ENCODE measurements at places on chromosomes 7 and 10.

GRCh38 chr7:123864012-123864411 lies 19.0 kb downstream of the HYAL4 start:
- DNase-seq, result no peak

DNA sequence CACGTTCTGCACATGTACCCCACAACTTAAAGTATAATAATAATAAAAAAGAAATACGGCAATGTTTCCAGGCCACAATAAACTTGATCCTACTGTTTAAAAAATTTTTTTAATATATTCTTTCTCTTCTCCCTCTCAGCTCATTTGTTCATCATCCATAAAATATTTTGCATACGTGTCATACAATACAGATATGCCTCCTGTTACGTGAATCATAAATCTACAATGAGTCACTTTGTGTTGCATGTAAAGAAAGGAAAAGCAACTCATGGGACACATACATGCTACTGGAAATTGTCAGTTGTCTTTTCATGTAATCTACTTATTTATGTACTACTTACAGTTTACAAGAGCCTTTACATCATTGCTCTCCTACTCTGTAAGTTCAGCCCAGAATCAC lies 1.1 kb upstream of the TECTB start:
- DNase-seq, result no peak

DNA sequence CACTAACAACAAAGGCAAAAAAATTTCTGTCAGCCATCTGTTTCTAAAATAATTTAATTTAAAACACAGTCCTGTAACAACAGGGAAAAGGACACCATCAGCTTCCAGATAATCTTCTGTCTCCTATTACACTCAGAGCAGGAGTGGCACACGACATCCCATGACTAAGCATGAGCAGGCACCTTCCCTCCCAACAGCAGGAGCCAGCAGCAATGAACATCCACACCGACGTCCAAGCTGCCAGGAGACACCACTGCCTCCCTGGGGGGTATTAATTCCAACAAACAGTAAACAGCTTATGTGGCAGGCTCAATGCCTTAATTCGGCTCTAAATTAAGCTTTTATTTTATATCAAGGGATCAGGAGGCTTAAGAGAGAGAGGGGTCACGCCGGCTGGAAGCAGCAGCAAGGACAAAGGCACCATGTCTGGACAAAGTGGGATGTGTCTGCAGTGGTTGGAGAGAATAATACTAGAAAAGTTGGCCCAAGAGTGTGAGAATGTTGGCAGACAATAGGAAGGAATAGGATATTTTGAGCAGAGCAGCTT lies 45.7 kb downstream of the KIAA1549 start:
- DNase-seq, result peak; percentile 76

- DNase-seq, result no peak
Observed at GRCh38 chr7:132793474-132793873, 217.2 kb upstream of the PLXNA4 start.

- no peak for DNase-seq
Observed at GRCh38 chr7:67393903-67394302, 397.3 kb downstream of the TYW1 start.

GRCh38 chr10:31554556-31554955 lies 235.5 kb downstream of the ZEB1 start:
- DNase-seq, result peak; percentile 86

- DNase-seq, result peak; percentile 59
Observed at GRCh38 chr7:100675581-100676350, 2.2 kb downstream of the GNB2 start.

DNA sequence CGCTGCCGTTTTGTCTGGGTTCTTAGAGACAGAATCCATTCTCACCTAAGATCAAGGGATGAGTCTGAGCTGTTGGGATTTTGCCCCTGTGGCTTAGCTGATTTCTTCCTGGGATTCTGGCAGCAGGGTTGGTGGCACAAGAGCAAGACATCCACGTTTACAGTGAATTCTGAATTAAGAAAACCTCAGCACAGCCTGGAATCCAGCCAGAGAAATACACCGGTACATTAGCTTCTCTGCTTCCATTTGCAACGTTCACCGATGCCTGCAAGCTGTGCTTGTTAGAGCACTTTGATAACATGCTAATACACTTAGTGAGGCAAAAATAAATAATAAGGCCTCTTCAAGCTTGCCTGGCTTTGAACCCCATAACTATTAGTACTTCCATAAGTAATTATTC lies 569.8 kb downstream of the CALN1 start:
- DNase-seq, result no peak

DNA sequence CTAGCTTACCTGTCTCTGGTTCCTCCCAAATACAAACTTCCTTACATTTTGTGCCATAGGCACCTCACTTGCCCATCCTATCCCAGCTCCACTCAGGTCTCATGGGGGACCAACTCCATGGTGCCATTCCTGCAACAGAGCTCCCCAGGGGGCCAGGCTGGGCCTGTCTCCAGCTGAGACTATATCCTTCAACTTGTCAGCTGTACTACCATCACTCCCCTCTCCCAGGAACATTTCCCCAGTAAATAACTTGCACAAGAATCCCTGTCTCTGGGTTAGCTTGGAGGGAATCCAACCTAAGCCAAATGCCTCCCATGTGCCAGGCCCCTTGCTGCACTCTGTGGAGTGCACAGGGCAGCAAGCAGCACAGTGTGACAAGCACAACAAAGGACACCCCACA lies 33.2 kb downstream of the FRMPD2 start:
- no peak for DNase-seq

DNA sequence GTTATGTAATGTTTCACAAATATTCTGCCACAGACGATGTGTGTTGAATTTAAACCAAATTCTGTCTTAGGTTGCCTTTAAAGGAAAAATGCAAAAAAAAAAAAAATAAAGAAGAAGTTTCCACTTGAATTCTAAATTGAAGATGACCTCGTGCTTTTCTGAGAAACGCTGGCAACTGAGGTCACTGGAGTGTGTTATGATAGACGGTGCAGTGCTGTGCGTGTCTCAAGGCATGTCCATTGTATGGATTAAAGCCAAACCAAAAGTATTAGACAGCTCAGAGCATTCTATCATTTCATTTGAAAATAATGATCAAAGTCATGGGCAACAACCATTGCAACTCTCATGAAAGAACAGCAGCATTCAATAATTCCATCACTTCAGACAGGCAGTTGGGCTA lies 483.9 kb downstream of the GRM8 start:
- no peak for DNase-seq

GRCh38 chr10:43623351-43623750 lies 17.1 kb downstream of the ZNF485 start:
- DNase-seq, result peak; percentile 60

DNA sequence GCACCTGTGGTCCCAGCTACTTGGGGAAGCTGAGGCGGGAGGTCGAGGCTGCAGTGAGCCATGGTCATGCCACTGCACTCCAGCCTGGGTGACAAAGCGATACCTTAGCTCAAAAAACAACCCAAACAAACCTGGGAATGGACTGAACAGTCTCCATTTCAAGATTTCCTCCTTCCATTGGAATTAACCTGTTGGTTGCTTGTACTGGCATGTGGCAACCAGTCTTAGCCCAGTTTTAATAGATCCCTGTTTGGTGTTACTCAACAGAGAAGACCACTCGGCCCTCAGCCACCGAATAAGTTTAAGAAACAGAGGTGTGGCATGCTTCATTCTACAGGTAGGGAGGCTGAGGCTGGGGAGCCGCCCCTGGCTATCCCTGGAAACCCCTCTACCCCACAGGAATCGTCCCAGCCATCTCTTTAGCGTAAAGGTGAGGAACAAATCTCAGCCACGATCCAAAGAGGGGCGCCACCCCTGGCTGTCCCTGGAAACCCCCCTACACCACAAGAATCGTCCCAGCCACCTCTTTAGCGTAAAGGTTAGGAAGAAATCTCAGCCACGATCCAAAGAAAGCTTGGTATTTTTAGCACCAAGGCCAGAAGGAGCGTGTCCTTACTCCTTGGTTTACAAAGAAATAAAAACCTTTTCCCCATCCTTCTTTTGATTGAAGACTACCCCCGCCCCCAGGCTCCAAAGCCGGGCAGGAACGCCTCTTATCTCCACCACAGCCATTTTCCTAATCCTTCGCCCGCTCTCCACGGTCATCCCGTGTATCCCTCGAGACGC lies 861 bp upstream of the TSPAN14 start:
- no peak for DNase-seq

- DNase-seq, result no peak
Observed at GRCh38 chr7:71308096-71308495, 176.2 kb downstream of the GALNT17 start.

- DNase-seq, result peak; percentile 45
Observed at GRCh38 chr7:23956772-23957576, 247.0 kb downstream of the STK31 start.

DNA sequence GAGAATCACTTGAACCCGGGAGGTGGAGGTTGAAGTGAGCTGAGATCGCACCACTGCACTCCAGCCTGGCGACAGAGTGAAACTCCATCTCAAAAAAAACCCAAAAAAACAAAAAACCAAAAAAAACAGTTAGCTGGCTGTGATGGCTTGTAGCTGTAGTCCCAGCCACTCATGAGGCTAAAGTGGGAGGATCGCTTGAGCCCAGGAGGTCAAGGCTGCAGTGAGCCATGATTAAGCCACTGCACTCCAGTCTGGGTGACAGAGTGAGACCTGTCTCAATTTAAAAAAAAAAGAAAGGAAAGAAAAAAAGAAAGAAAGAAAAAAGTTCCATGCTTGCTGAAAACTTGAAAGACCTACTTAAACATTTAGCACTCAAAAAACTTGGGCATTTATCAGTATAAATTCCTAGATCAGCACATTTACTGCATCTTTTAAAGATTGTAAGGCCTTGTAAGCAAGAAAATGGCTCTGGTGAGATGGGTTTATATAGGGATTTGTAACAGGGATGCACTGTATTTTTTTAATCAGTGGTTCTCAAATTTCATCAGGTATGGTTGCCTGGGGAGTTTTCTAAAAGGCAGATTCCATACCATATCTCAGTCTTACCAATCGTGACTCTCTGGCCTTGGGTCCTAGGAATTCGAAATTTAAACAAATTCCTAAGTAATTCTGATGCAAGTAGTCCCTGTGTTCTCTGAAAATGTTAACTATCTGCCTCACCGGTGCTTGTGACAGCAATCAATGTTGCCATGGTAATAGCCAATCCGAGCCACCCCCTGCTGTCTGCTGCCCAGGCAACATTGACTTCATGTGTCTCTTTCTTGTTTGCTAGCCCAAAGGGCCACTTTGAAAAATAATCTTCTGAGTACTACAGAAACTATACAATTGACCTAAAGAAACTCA lies 11.5 kb upstream of the NT5C2 start:
- no peak for DNase-seq

DNA sequence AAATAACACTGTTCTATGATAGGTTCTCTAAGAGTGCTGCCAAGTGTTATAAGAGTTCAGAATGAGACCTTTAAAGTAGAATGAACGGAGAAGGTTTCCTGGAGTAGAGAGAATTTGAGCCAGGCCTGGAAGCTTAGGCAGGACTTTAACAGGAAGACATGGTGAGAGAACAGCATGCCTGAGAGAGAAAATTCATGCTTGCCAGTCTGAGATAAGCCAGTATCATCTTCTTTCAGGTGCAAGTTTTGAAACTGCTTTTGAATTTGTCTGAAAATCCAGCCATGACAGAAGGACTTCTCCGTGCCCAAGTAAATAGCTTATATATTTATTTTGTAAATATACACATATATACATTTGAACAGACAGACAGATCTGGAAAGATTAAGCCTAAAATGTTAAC lies 22.1 kb downstream of the ARMC10 start:
- DNase-seq, result no peak

DNA sequence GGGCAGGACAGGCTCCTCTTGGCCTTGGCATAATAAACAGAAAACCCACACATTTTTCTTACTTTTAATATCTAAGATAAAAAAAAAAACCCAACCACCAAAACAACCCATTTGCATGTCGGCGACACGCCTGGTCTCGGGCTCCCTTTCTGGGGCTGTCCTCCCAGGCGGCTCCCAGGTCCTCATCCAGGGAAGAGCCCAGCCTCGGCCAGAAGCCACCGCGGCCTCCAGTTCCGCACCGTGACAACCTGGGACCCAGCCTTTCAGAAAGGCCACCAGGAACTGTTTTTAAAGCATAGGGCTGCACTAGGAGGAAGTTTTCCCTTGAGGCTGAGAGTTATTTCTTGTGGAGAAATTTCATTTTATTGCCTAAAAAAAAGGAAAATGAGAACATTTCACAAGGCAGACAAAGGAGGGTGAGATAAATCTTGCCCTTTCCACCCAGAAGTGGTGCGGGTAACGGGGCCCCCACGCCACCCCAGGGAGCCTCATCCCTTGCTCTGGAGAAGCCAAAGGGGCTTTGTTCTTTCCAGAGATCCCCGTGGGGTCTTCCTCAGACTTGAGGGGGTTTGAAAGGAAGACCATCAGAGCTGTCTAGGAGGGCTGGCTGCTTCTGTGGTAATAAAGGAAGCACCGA lies 39.2 kb upstream of the MKRN1 start:
- DNase-seq, result no peak

DNA sequence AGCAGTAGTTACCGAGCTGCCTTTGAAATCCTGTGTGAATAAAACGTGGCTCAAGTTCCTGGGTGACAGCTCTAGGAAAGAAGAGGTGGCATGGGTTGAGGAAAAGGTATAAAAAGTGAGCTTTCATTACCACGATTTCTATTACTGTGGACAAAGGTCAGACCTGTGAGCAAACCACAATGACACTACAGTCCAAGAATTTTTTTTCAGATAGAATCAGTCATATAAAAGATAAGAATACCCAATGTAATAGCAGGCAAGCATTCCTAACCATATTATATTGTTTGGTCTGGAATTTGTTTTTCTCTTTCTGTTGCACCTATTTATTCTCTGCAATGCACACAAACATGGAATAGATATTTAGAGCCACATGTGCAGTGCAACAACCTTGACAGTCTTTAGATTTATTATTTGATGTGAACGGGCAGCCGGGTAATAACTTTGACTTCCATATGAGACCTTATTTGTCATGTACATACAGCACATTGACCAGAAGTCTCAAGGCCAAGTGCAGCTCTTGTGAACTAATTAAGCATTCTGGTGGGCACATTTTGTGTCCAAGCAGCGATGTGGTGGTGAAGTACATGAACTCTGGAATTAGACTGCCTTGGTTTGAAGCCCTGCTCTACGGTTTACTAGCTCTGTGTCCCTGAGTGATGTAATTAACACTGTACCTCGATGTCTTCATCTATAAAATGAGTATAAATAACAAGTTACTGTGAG lies 156.8 kb downstream of the NRCAM start:
- DNase-seq, result peak; percentile 4

DNA sequence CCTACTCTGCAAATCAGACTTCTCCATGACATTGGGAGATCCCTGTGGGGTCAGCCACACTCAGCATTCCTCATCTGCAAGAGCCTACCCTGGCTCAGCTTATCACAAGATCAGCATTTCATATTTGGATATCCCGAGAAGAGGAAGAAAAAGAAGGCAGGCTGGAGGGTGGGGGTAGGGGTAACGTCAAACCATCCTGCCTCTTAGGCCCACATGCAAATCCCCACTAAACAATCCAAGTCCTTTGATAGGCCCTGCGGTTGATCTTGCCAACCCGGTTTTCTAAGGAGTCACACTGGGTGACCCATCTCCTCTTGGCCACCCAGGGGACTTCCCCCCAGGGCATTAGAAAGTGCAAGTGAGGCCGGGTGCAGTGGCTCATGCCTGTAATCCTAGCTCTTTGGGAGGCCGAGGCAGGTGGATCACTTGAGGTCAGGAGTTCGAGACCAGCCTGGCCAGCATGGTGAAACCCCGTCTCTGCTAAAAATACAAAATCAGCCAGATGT lies 128.0 kb upstream of the CALN1 start:
- no peak for DNase-seq

- no peak for DNase-seq
Observed at GRCh38 chr10:96446966-96447596, 66.6 kb downstream of the TLL2 start.
